ENCODE measurements at places on chromosomes 5 and 9.

GRCh38 chr9:104864675-104865104 lies 63.3 kb downstream of the ABCA1 start:
- DNase-seq = no peak

- no peak for DNase-seq
These were observed 228.0 kb downstream of the HINT1 start for GRCh38 chr5:130937046-130937445.

GRCh38 chr5:116669261-116670031 lies 94.8 kb upstream of the SEMA6A start:
- no peak for DNase-seq

- DNase-seq = no peak
These were observed 180.4 kb upstream of the ACTBL2 start for GRCh38 chr5:57662991-57663390.

GRCh38 chr5:33079548-33079947 lies 361.2 kb upstream of the TARS1 start:
- DNase-seq = no peak
